Metanephros (tissue), 2 donors: ENCODE measurements at places on chromosomes 12 and 14. TPM values are rescaled to one million over a fixed set of nuclear protein-coding genes. Genes with fewer than 3 reads are reported as not detected.

Gene PPP1R1A
- 11.9 TPM for total RNA-seq

Gene TDRD9
- total RNA-seq: 1.5 TPM

Gene EIF2B1
- 46.5 TPM for total RNA-seq

Gene SLCO1A2
- total RNA-seq: not detected

Gene FAM222A
- 5.0 TPM for total RNA-seq

Gene TSHR
- total RNA-seq: 0.29 TPM

Gene KRT75
- total RNA-seq: not detected

Gene PZP
- total RNA-seq: 1.6 TPM

Gene ACSS3
- total RNA-seq: 38.7 TPM

Gene ACRBP
- 2.3 TPM for total RNA-seq

Gene POTEG
- not detected for total RNA-seq

Gene RND1
- 4.3 TPM for total RNA-seq

Gene CLMN
- total RNA-seq: 34.1 TPM

Gene OR6C2
- not detected for total RNA-seq
